ENCODE measurements at places on chromosomes 3 and 15.

- DNase-seq, result no peak
Measured at GRCh38 chr3:48561045-48561736, 2.4 kb downstream of the UCN2 start.

GRCh38 chr3:152271501-152272236 lies 2.9 kb downstream of the MBNL1 start:
- no peak for DNase-seq

- no peak for DNase-seq
Measured at GRCh38 chr15:41842229-41842628, 3.6 kb downstream of the PLA2G4B start.

DNA sequence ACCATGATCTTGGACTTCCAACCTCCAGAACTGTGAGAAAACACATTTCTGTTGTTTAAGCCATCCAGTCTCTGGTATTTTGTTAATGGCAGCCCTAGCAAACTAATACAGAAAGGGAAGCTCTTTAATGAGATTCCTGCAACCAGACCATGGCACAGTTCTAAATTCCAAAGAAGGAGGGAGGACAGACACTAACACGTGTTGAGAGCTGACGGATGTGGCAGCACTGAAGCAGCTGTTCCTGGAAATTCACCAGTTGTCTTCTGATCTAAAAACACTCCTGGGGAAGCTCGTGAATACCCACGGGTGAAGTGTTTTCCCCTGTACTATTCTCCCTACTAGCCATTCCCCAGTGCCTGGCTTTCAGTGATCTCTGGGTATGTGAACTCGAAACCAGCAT lies 56.7 kb downstream of the RPL22L1 start:
- no peak for DNase-seq

DNA sequence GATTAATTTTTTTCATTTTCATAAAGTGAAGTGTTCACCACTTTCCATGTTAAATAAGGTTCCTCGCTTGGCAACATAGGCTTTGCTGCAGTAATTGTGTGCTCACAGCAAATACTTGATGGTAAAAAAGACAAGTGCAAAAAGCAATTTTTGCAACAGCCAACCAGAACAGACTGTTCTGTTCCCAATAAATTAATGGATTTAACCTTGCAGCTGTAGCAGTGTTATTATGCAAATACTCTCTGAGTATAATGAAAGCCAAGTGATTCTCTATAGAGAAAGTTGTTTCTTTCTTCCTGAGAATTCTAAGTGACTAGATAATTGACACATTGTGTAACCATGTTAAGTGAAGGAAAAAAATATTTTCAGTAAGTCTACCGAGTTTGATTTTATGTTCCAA lies 183.7 kb upstream of the NAALADL2 start:
- no peak for DNase-seq

Data from NCI-H2081 (cell line).